NCI-H2081 treated with DMSO at 0.1 percent for 48 hours (cell line): ENCODE measurements at places on chromosomes 5 and 9.

- no peak for DNase-seq
Measured at GRCh38 chr9:137458194-137459151, 661 bp downstream of the NSMF start.

DNA sequence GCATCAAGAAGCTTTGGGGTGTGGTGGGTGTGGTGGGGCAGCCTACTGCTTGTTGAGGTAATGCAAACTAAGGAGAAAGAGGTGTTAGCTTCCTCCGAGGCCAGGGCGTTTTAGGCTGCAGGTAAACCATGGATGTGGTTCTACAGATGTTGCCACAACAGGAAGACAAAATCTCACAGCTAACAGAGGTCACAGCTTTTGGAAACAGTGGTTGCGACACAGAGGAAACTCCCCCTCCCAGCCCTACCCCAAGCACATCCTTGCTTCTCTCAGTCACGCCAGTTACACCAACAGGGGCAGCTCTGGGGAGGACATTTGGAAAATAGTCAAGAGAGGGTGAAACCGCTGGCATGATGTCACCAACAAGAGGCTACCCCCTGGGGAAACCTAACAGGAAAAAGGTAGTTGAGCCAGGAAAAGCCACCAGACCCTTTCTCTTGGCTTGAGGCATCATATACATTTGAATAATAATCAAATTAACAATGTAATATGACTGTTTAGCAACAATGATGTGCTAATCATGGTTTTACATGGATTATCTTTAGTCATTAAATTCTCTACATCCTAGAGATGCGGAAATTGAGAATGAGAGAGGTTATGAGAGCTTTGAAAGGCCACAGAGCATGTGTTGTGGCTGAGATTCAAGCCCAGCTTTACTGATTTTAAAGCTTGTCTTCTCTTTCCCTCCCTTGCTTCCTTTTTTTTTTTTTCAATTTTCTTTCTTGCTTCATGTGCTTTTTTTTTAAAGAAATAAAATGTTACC, 82.2 kb upstream of the IL12B start:
- DNase-seq = no peak

DNA sequence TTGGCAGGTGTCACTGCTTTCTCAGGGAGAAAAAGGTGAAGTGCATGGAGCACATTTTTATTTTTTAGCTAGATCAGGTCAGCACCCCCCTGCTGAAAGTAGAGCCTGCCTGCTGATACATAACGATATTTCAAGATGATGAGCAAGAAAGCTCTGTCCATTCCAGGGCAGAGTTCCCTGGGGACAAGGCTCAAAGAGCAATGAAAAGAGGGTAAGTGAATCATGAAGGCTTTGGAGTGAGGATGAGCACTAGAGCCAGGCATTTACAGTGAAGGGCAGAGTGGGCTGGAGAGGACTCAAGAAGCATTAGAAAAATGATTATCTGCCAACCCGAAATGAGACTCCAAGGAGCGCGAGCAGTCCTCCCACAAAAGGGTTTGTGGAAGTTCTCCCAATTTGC, 345.7 kb downstream of the TLE4 start:
- DNase-seq = no peak

GRCh38 chr5:131148835-131149234, 16.2 kb downstream of the HINT1 start:
- no peak for DNase-seq

- no peak for DNase-seq
Measured at GRCh38 chr9:135961811-135962695, 880 bp upstream of the UBAC1 start.

- no peak for DNase-seq
Measured at GRCh38 chr5:76818844-76819831, at the start of gene F2RL1. TSS of gene F2RL1 (plus strand) at chr5:76819030. CDS start at chr5:76819183, 153 bp downstream.

GRCh38 chr5:172800088-172800551, 29.1 kb upstream of the DUSP1 start:
- DNase-seq = no peak

DNA sequence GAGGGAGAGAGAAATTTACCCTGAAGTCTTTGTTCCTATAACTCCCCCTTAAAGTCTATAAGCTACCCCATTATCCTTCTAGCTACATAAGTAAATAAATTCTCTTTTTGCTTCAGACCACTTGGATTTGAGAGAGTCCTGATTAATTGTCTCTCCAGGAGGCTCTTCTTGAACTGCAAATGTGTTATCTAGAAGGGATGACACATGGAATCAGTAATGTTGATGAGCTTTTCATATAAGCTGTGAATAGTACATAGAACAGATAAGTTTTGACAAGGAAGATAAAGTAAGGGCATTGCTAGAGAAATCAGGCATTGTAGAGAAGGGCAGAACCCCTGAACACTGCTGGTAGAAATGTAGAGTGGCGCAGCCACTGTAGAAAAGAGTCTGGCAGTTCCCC, 42.5 kb upstream of the GNPDA1 start:
- no peak for DNase-seq

DNA sequence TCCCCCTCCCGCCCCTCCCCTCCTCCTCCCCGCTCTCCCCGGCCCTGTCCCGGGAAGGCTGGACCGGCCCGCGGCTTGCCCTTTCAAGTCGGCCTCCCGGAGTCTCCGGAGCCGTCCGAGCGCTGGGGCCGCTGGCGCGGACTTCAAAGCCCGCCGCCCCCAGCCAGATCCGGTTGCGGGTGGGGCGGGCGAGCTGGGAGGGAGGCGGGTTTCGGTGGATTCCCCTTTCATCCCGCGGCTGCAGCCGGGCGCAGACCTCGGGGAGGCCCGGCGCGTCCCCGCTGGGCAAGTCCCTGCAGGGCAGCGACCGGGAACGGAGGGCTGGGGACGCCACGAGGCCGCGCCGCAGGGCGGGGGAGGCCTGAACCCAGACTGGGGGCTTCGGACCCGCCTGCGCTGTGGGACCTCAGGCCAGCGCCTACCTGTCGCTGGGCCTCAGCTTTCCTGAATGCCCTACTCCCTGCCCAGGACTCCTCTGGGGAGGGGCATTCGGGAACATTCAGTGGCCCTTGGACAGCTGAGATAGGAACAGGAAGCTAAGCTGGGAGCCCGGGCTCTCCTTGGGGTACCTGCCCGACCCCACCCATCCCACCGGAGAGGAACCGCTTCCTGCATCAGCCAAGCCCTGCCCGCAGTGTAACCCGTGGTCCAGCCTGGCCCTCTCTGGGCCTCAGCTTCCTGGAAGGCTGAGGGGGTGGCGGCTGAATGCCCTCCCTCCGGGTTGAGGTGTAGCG, 23.4 kb downstream of the C9orf50 start:
- DNase-seq = no peak

DNA sequence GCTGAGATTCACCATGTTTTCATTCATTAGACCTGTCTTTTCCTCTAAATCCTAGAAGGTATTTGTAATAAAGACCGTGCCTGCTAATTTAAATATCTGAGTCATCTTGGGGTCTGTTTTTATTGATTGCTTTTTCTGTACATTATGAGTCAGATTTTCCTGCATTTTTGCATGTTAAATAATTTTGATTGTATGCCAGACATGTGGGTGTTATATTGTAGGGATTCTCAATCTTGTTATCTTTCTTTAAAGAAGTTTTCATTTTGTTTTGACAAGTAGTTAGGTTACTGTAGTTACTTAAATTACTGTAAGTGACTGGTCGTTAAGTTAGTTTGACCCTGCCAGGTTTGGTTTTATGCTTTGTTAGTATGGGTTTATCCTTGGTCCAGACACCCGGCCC, 35.1 kb downstream of the EXOSC2 start:
- DNase-seq = no peak

- DNase-seq = no peak
Measured at GRCh38 chr5:173303878-173304590, 24.2 kb downstream of the STC2 start.

- no peak for DNase-seq
Measured at GRCh38 chr5:179747811-179748210, 15.2 kb downstream of the MAML1 start.

GRCh38 chr5:174692381-174692780, 32.0 kb upstream of the MSX2 start:
- no peak for DNase-seq

GRCh38 chr5:164593982-164594381, 1088.6 kb downstream of the MAT2B start:
- no peak for DNase-seq

- no peak for DNase-seq
Measured at GRCh38 chr9:1151691-1152090, 101.5 kb downstream of the DMRT2 start.

DNA sequence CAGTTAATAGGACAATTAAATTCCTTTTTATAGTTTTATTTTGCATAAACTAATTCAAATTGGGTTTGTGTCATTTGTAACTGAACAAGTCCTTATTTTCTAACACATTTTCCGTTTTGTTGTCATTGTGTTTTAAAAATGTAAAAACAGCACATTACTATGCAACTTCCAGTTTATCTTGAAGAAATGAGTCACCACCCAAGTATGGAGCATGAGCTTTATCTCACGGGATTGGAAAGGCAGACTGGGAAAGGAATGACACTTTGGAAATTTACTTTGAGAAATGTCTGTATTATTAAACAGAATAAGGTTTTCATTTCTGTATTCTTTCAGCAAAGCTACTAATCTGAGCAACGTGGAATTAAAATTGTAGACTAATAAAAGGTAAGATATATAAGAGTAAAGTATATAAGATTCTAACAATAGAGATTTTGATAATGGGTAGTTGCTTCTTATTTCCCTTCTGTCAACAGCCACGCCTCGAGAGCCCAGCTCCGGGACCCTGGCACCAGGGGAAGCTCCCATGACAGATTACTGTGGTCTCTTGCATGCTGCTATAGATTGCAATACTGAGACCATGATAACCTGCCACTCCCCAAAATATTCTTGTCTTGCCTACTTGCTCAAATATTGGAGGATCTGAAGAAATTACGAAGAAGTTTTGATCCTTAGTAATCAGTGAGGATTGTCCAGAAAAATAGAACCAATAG, 433.1 kb downstream of the CHSY3 start:
- no peak for DNase-seq

GRCh38 chr5:165630261-165630778, 2124.9 kb downstream of the MAT2B start:
- peak; percentile 33 for DNase-seq

GRCh38 chr9:120642129-120642770, 62.3 kb upstream of the CDK5RAP2 start:
- no peak for DNase-seq

- DNase-seq = no peak
Measured at GRCh38 chr9:88533951-88534455, 975 bp upstream of the NXNL2 start.

DNA sequence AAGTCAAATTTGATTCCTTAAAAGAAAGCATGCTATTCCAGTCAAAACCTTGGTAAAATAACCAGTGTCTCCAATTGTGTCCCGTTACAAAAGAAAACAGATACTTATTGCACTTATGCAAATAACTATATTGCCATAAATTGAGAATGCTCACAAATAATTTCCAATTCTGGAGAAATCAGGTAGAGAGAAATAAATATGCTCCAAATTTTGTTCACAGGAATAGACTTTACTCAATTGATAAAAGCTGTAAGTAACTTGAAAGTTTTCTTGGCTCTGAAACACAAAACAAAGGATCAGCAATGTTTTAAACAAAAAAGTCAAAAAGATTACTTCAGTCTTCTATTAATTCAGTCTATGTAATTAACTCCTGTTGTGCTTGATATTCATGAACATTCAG, 7.8 kb upstream of the DTWD2 start:
- DNase-seq = no peak

- no peak for DNase-seq
Measured at GRCh38 chr5:87113861-87114260, 153.8 kb upstream of the RASA1 start.

DNA sequence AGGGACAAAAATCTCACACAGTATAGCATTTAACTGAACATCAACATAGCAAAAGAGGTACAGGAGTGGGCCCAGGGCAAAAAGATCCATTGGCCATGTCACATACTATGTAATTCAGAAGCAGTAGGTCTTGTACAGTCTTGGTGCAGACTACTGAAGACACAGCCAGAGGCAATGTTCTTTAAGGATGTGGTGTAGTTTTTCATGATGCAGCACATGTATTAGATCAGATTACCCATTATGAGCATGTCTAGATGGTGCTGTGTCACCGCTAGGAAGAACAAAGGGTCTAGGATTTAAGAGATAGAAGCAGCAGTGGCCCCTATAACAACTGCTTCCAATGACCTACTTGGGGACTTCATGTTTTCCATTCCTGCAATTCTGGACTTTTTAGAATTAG, 610.4 kb upstream of the MEF2C start:
- no peak for DNase-seq

DNA sequence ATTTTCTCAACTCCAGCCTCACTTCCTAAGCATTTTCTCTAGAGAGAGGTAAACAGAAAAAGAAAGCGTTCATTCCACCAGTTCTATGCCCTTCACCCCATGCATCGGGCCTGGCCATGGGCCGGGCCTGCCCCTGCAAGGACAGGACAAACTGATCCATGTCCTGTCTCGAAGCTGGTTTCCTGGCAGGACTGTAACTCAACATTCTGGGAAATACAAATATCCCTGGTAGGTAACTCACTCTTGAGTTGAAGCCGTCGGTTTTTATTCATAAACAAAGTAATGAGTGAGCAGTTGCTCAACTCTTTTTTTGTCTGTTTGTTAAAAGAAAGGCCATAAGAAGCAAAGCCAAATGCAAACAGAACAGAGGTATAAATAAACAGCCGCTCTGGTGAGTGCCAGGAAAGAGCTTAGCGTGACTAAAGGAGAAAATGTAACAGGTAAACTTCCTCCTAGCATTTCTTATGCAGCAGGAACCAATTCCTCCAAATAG, 64.4 kb upstream of the DNAH5 start:
- peak; percentile 52 for DNase-seq
